ENCODE measurements at places on chromosomes 7 and 10.
A peak's percentile ranks its signal among the peaks of the same experiment; 100 is the strongest.

DNA sequence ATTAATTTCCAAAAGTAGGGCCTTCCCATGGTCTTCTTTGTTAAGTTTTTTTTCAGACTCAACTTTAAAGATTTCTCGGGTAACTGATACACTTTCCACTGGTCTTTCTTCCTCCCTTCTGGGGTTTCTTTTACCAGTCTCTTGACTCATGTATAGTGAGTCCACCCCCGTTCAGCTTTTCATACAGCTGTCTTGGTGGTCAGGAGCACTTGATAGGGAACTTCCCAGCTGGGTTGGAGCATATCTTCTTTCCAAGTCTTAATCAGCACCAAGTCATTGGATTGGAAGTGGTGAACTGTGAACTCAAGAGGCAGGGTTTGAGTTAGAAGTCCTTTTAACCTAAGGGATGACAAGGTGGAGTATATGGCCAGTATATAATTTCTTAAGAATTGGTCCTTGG, 29.2 kb upstream of the ELOVL3 start:
- DNase-seq: no peak

DNA sequence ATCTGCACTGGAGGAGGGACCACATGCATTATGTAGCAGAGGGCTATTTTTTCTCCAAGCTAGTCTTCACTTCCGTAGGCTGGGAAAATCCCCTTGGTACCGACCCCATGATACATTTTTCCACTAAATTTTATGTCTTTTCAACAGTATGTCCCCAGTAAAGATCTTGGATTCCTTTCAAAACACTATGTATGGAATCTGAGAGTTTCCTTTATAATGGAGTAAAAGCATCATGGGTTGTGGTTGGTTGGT, 4.8 kb upstream of the ZNRF2 start:
- no peak for DNase-seq

DNA sequence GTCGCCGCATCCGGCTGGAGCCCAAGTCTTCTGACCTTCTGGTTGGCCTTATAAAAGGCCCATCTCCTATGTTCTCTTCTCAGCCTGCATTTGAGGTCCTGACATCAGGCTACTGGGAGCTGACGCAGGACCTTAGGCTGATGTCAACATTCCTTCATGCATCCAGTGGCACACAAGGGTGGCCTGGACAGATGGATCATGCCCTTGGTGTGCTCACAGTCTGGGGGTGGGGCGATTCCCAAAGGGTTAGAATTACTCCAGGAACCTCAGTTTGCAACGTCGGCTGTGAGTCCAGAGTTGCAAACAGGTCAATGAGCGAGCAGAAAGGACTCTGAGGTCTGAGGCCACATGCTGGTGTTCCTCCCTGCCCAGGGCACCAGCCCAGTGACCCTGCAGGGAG, 8.2 kb upstream of the CLIP2 start:
- DNase-seq: no peak

DNA sequence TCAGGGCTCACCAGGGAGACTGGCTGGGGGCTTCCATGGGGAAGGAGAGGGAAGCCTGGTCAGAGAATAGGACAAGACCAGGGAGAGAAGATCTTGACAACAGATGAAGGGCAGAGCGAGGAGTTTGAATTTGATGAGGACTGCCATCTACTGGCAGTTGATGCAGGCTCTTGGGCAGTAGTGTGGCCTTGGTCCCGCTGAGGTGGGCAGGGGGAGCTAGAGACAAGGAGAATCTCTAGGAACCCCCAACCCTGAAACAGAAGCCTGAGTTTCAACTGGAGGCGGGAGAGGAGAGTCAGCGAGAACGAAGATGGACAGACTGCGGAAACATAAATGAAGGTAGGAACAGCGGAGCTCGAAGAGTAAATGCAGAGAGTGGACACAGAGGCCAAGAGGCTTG, 81.0 kb downstream of the PPP1R3C start:
- peak; percentile 54 for DNase-seq

GRCh38 chr7:1244700-1245523, 12.2 kb downstream of the UNCX start:
- no peak for DNase-seq

DNA sequence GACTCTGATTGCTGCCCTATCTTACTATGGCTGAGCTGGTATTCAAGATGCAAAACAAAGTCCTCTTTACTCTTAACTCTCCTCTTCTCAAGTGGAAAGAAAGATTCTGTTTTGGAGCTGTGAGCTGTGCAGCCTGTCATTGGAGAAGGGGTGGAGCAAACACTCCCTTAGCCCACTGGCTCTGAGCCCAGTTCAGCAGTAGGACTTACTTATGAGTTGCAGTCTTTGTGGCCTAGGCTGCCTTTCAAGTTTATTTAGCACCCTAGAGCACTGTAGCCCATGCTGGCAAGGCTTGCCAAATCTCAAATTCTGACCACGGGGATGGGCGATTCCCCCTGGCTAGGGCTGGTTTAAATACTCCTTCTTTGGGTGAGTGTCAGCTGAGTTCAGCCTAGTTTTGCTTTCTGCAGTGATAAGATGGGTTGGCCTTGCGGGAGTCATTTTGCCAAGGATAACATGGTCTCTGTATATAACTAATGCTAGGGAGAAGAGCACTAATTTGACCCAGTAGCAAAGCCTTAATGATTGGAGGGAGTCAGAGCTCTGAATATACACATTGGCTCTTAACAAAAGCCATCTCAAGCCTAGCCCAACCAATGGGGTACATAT, 110.2 kb downstream of the MYO3A start:
- no peak for DNase-seq

- DNase-seq: no peak
These were observed 10.1 kb upstream of the PON1 start for GRCh38 chr7:95334447-95334846.

- peak; percentile 95 for DNase-seq
These were observed at the start of gene DKK1 for GRCh38 chr10:52313933-52314821. DKK1 (plus strand) TSS chr10:52314281; CDS start chr10:52314435, 154 bp downstream.

DNA sequence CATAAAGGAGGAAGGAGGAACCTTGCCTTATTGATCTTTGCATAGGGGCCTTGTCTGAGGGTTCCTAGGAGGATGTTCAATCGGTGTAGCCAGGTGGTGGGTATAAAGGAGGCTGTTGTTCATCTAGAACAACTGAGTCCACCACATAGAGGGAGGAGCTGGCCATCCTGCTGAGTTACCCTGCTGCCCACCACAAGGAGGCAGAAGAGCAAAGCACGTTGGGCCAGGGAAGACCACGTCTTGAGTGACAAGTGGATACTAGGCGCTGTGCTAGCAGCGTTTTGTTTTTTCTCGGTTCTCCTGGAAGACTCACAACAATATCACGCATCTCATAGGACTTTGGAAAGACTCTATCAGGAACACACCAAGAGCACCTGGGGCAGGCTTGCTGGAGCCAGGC, 20.0 kb downstream of the FOXI2 start:
- no peak for DNase-seq

DNA sequence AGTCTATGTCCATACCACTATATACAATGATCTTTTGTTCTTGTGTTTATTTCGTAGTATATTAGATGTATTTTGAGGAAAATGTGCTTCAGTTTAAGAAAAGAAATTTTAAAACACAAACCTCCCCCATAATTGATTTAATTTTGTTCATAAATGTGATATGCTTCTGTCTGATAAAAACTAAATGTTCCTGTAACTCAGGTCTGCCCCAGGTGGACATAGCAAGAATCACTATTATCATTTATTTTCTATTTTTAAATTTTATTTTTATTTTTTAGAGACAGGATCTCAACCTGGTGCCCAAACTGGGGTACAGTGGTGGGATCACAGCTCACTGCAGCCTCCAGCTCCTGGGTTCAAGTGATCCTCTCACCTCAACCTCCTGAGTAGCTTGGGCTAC, 43.2 kb downstream of the BEND7 start:
- DNase-seq: peak; percentile 33

DNA sequence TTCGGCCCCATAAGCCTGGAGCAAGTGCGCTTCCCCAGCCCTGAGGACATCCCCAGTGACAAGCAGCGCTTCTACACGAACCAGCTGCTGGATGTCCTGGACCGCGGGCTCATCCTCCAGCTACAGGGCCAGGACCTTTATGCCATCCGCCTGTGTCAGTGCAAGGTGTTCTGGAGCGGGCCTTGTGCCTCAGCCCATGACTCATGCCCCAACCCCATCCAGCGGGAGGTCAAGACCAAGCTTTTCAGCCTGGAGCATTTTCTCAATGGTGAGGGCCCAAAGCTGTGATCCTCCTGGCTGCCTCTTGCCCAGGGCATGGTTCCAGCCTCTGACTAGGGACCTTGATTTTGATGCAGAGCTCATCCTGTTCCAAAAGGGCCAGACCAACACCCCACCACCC, 10.1 kb downstream of the IRF5 start:
- DNase-seq: no peak

GRCh38 chr10:32141018-32141807, 85.0 kb upstream of the KIF5B start:
- no peak for DNase-seq

GRCh38 chr10:131644864-131645658, 255.7 kb upstream of the PPP2R2D start:
- DNase-seq: no peak

- DNase-seq: no peak
These were observed 113.5 kb downstream of the PLCE1 start for GRCh38 chr10:94107191-94107590.

DNA sequence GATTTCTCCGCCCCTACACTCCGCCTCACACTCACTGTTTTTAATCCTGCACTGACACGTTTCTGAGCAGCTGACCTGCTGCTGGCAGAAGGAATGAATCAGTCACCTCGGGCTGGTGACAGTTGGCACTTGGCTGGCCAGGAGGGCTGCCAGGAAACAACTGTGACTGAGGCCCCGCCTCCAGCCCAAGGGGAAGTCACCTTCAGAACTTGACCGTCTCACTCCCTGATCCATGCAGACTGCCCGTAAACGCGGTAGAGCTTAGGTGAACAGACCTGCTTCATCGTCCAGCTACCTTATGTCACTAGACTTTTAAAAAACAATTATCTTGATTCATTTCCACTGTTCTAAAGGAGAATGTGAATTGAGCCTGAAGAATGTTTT, 107.5 kb downstream of the DOCK1 start:
- peak; percentile 22 for DNase-seq

- peak; percentile 32 for DNase-seq
These were observed 12.2 kb upstream of the HYCC1 start for GRCh38 chr7:23026164-23026563.

GRCh38 chr10:4399556-4399955, 426.5 kb upstream of the AKR1E2 start:
- peak; percentile 11 for DNase-seq

DNA sequence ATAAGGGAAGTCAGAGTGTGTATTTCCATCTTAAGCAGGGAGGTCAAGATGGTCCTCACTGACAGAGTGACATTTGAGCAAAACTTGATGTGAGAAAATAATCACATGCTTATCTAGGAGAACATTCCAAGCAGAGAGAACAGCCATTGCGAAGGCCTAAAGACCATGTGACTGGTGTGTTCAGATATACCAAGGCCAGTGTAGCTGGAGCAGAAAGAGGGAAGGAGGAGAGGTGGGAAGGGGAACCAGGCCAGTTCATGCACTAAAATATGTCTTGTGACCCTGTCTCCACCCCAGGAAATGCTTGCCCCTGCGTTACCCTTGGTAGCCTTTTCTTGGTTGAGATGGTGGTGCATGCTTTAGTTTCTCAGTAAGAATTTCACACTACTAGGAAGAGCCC, 77.4 kb downstream of the CACNB2 start:
- DNase-seq: no peak
